ENCODE measurements at places on chromosomes 3 and 15.

- peak; percentile 31 for DNase-seq
Observed at GRCh38 chr3:53850895-53851294, 4.5 kb downstream of the IL17RB start.

DNA sequence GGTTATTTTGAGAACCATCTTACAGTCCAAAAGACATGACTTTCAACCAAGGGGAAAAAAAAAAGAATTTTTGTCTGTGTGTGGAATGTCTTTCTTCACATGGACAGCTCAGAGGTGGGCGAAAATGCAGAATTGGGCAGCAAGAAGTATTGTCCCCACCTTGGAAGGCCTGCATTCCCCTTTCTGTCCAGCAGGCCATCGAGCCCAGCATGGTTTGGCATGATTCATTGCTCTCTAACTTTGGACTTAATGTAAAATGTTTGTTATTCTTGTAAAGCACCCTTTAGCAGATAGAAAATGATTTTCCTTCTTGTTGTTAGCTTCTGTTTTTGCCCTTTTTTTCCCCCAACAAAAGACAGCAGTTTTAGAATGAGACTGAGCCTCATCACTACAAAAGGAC, 12.4 kb downstream of the MYO1E start:
- DNase-seq: peak; percentile 18

DNA sequence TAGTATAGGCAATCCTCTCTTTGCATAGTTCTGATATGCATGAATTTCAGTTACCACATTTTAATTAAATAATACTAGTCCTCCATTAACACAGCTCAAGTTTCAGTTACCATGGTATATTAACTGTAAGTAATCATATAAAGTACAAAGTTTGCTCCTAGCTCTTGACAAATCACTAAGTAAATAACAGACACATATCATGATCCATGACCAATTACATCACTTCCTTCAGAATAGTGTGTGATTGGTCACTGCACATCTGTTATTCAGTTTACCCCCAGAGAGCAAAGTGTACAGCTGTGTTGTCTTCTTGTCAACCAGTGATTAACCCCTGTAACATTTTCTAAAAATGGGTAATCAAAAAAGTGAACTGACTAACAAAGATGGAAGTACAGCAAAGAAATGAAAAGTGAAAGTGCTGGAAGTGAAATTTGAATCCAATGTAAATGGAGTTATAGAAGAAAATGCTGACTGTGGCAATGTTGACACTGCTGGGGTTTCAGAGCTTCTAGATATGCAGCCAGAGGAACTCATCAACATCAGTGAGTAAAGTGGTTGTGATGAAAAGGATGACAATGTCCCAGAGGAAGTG, 30.2 kb upstream of the LEKR1 start:
- DNase-seq: peak; percentile 46

GRCh38 chr3:187919048-187919447, 173.8 kb upstream of the BCL6 start:
- no peak for DNase-seq

DNA sequence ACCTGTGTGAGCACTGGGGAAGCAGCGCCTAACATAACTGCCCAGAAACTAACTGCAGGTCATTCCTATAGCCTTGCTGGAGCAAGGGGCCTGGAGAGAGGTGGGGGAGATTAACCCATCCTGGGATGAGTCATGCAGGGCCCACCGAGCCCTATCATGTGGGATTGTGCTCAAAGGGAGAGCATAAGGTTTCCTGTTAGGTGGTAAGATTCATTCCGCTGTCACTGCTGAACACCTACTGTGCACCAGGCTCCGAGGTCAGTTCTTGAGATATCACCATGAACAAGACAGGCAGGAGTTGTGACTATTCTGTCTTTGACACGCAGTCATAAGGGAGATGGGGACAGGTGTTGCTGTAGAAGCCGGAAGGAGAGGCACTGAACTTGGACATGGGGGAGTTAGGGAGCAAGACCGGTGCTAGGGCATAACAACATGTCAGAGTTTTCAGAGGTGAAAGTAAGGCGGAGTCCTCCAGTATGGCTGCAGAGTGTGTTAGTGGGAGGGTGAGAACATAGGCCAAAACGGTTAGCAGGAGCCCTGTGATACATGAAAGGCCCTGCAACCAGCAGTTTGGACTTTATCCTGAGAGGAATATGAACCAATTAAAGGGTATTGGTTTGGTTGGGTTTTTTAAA, 2.4 kb downstream of the SLC25A38 start:
- no peak for DNase-seq

GRCh38 chr15:67188551-67189218, 65.8 kb downstream of the AAGAB start:
- DNase-seq: peak; percentile 95

All from fibroblast of skin of scalp (primary cell).